Aorta (tissue), 5 donors: ENCODE measurements at places on chromosomes 12 and 14. TPM values are rescaled to one million over a fixed set of nuclear protein-coding genes. Genes with fewer than 3 reads are reported as not detected.

The TEX52 gene
- total RNA-seq, result not detected

DNA sequence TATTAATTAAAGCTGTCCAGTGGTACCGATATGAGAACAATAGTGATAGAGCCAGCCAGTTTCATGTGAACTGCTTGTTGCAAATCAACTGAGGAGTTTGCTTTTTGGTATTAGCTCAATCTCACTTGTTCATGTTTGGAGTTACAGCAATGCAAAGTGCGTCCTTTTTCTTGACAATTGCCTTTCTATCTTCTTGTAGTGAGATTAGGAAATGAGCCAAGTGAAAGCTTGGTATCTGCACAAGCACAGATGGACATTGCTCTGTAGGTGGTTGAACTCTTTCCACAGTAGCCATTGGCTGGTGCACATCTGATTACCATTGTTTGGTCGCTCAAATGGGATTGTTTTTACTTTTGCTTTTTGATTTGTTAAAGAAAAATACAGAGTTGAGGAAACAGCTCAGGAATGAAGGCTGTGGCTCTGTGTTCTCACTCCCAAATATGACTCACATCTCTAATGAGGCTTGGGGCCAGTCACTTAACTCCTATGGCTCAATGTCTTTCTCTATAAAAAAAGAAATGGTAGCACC lies 241.4 kb downstream of the BMP4 start:
- DNase-seq, result no peak

GRCh38 chr12:70695361-70696023 lies 58.3 kb upstream of the PTPRB start:
- no peak for DNase-seq

- no peak for DNase-seq
These were observed 143.1 kb downstream of the TPH2 start for GRCh38 chr12:72081777-72082176.

- DNase-seq, result peak; percentile 41
These were observed 90.9 kb downstream of the GALNT9 start for GRCh38 chr12:132238488-132238854.

The ASCL1 gene
- not detected for total RNA-seq

GRCh38 chr12:123931686-123932321 lies 40.8 kb downstream of the CCDC92 start:
- no peak for DNase-seq

DNA sequence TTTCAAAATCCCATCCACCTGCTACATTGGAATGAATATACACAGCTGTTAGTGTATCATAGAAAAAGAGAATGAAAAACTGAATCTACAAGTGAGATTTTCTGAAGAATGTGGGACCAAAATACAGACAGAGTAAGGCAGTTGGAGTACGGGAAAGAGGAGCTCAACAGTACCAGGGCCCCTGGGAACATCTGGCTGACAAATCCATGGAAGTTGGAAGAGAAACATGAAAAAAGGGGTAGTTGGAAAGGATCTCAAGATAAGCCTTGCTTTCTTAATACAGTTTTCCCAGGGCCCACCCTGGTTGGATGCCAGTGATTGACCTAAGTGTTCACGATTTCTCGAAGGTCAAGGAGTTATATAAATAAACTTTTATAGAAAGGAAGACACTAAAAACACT lies 54.0 kb upstream of the SLCO1C1 start:
- DNase-seq, result no peak

- peak; percentile 78 for DNase-seq
These were observed 80.8 kb upstream of the ACTN1 start for GRCh38 chr14:69059658-69060623.

DNA sequence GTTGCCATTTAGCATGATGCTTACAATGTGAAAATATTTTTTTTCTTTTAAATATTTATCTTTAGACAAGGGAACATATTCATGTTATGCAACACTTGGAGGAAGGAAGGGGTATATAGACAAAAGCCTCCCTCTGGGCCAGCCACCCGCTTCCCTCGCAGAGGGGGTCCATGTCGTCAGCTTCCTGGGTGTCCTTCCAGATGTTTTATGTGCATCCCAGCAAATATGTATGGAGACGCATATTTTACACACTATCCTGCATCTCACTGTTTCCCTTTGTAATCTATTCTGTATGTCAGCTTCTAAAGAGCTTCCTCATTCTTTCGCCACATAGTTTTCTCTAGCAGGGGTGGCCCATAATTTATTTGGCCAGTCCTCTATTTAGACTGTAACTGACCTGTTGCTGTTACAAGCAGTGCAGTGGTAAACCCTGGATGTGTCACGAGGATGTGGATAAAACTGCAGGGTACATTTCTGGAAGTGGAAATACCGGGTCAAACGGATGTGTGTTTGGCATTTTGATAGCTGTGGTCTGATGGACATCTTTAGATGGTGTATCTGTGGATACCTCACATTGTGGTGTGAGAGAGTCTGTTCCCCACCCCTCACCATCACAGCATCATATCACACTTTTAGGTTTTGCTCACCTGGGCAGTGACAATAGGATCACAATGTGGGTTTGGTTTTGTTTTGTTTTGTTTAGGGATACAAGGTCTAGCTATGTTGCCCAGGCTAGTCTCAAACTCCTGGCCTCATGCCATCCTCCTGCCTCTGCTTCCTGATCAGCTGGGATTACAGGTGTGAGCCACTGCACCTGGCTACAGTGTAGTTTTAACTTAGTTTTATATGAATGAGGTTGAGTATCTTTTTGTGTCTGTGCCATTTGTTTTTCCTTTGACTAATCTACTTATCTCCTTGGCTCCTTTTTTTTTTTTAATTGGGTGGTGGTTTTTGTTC lies 31.6 kb downstream of the FAM222A start:
- no peak for DNase-seq

GRCh38 chr12:86194721-86195120 lies 61.5 kb downstream of the MGAT4C start:
- no peak for DNase-seq

The NTS gene
- 0.65 TPM for total RNA-seq

DNA sequence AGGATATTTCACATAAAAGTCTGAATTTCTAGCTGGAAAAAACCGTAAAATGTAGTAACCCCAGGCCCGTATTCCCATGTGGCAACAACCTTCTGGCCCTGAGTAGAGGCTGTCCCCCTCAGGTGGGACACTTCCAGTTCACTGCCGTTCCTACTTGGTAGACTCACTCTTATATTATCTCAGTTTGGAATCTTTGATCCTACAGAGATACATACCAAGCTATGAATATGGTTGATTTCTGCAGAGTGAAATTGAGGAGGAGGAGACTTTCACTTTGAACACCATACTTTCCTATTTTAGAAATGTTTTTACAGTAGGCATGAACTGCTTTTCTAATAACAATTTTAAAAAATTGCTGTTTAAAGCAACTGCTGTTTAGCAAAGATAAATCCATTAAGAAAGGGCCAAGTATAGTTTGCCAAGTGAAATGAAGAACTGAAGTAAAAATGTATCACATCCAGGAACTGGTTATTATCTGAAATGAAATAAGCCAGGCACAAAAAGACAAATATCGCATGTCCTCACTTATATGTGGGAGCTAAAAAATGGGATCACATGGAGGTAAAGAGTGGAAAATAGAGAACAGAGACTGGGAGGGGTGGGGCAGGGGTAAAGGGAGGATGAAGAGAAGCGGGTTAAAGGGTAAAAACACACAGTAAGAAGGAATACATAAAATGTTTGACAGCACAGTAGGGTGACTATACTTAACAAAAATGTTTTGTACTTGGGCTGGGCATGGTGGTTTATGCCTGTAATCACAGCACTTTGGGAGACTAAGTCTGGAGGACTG lies 92.8 kb upstream of the METAP2 start:
- DNase-seq, result no peak

GRCh38 chr14:101033446-101034165 lies 130.1 kb upstream of the RTL1 start:
- DNase-seq, result peak; percentile 64

The IFI27 gene
- total RNA-seq, result 222 TPM

GRCh38 chr12:74537707-74538385 lies at the start of gene ATXN7L3B:
ATXN7L3B (plus strand) TSS chr12:74537835; CDS start chr12:74538113, 278 bp downstream.
- peak; percentile 95 for DNase-seq

The CDCA3 gene
- total RNA-seq, result 2.1 TPM

The DHRS2 gene
- not detected for total RNA-seq

DNA sequence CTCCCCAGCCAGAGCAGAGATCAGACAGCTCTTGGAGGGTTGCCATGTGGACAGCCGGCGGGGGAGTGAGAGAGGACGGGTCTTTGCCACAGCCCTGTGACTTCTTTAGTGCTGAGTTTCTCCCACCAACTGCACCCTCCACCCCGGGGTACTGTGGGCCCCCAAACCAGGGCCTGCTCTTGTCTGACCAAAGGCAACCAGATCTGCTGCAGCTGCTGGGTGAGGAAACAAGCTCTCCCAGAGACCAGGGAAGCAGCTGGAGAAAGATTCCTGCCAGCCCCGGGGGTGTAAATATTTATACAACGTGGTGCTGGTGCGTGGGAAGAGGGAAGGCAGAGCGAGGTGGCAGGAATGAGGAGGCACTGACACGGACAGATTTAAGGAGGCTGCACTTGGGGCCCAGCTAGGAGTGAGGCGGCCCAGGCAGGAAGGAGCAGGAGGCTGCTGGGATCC lies 14.3 kb upstream of the ZFP36L1 start:
- DNase-seq, result peak; percentile 84

- DNase-seq, result no peak
These were observed 46.7 kb upstream of the ALG10B start for GRCh38 chr12:38269897-38270296.

DNA sequence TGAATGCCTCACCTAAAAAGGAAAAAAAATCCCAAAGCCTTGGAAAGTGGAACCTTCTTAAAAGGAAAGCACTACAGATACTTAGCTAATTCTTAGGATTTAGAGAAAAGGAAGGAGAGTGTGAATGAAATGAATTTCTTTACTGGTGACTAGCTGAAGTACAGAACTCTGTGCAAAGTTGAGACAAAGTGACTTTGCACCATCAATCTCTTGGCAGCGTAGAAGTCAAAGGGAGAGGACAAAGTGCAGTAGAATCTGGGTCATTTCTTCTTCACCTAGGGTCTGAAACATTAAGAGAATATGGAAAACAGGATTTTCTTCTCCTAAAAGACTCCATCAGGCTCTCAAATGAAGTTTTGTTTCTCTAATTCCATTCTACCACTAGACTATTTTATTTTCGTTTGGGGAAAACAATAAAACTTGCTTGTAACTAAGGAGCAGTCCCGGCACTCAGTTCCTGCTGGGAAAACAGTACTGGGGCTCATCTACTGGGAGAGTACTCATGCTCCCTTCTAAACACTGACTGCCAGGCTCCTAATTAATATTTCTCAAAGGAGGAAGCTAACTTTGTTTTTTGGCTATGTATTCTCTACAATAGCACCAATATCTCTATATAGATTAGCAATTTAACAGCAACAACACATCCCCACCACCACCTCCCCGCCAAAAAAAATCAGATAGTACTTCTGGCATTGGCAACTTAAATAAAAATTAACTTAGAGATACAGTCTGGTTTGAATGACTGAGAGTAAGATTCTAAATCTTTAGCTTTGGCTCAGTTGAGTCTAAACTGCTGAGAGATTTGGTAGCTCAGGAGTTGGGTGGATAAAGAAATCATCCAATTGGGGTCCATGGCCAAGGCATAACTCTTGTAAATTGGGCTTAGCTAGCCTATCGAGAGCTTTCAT lies 110.7 kb downstream of the SLC15A5 start:
- DNase-seq, result no peak

- no peak for DNase-seq
These were observed 67.2 kb downstream of the TTC9 start for GRCh38 chr14:70708717-70709570.

The CCDC184 gene
- 2.2 TPM for total RNA-seq

- no peak for DNase-seq
These were observed 40.4 kb upstream of the VRK1 start for GRCh38 chr14:96756745-96757144.

The ING4 gene
- total RNA-seq, result 43.3 TPM

DNA sequence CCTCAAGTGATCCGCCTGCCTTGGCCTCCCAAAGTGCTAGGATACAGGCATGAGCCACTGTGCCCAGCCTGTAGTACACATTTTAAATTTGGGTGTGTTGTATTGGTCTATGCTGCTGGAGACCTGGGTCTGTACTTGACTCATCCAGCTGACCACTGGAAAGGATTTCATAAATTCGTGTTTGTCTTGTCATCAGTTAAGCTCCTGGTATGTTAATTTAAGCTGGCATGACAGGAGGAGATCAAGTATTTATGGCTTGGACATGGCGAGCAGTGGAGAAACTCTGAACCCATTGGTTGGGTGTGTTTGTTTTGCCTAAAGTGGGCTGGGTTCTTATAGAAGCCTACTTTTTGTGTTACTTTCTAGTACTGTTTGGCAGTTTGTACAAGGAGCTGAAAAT lies 24.2 kb downstream of the YY1 start:
- no peak for DNase-seq

- no peak for DNase-seq
These were observed 57.4 kb upstream of the KCNJ8 start for GRCh38 chr12:21831791-21832344.

GRCh38 chr12:112891093-112892024 lies 15.4 kb upstream of the OAS1 start:
- no peak for DNase-seq

The C12orf60 gene
- total RNA-seq, result 1.1 TPM
